ENCODE measurements at places on chromosomes 6 and 20. TPM values are rescaled to one million over a fixed set of nuclear protein-coding genes. Genes with fewer than 3 reads are reported as not detected.

DNA sequence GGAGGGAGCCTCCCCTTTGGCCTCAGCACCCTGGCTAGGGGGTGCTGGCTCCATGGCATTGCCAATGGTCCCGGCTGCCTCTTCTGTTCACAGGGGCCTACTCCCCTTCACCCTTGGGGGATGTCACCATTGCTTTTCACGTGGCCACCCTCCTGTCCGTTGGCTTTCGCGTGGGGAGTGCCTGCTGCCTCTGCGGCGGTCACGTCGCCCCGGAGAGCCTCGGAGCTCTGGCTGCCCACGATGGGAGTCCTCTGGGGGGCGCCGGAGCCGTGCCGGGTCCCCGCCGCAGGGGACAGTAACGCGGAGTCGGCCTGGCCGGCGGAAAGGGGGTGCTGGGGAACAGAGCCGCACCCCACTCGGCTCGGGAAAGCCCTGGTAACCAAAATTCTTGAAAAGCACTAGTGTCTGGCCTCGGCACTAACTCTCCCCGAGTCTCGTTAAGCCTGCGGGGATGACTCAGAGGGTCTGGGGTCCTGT is 661 bp upstream of the HEBP2 start:
- DNase-seq: peak; percentile 71

- no peak for DNase-seq
Measured at GRCh38 chr6:113004470-113005270, 657.5 kb downstream of the RFPL4B start.

DNA sequence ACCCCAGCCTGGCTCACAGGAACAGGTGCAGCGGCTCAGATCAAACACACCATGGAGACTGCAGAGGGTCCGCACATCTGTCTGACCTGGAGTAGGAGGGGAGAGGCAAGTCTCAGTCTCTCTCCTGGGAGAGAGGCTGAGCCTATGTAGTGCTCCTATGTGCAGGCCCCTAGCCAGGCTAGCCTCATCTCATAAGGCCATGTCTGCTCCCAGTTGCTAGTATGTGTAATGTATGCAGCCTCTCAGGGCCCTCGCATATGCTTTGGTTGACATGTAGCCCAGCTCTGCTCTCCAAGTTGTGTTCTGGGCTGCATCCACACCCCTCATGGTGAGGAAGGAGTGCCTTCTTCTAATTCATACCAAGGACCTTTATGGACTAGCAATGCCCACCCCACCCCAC is 11.8 kb downstream of the TNXB start:
- DNase-seq: no peak

- DNase-seq: no peak
Measured at GRCh38 chr20:25389401-25389857, 1.2 kb downstream of the ABHD12 start.

DNA sequence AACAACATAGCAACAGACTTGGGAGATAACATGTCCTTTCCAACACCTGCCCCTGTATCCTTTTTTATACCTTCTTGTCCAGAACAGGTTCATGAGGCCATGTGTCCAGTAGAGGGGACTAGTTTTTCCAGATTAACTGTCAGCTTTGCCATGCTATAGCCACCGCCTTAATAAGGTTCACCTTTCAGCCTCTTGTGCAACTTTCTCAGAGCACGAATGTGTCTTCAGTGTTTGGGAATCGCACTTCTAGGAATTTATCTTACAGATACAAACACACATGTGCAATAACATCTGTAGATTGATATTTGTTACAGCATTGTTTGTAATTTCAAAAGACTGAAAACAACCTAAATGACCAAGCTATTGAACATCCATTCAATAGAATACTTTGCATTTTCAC is 21.4 kb downstream of the NCR2 start:
- DNase-seq: no peak

DNA sequence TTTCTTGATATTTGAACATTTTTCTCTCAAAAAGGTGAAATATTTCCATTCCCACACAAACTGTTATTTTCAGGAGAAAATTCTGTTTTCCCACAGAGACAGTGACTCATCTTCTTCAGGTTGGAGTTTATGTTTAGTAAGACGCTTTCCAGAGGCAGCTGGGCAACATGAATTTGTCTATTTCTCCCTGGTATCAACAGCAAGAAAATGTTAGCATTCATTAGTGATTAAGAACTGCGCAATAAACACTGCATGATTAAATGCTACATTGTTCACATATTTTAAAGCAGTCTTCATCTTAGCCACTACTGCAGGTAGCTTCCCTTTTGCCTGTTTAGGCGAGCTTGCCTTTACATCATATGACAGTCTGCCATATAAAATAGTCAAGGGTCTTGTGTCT is 295.7 kb downstream of the C6orf118 start:
- no peak for DNase-seq

DNA sequence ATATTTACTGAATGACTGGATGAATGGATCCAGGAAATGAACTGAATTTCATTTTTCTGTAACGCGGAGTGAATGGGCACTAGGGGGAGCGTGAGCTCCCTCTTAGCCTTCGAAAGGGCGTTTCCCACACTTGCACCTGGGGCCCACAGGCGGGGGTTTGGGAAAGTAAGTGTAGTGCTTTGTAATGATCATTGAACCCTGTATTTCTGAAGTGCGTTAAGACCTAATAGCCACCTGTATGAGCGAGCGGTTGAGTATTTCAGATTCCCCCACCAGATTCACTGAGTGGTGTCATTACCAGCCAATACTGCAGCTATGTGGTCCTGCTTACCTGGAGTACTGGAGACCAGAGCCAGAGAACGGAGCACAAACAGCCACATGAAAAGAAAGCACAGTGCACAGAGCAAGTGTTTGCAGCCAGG is 10.5 kb downstream of the SYTL3 start:
- DNase-seq: no peak

DNA sequence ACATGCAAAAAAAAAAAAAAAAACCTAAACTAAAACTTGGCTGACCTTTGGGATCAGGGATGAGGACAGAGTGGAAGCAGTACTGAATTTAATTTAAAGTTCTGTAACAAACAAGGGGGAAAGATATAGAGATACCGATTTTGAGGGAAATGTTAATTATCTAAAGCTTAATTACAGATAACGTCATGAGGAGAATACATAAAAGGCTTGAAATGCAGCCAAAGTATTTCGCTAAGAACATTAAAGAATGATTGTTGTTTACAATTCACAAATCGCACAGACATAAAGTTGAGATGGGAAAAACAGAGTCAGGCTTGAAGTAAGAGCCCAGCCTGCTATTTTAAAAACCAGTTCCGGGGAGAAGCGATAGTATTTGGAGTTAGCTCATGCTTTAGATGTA is 208.0 kb upstream of the SASH1 start:
- no peak for DNase-seq

DNA sequence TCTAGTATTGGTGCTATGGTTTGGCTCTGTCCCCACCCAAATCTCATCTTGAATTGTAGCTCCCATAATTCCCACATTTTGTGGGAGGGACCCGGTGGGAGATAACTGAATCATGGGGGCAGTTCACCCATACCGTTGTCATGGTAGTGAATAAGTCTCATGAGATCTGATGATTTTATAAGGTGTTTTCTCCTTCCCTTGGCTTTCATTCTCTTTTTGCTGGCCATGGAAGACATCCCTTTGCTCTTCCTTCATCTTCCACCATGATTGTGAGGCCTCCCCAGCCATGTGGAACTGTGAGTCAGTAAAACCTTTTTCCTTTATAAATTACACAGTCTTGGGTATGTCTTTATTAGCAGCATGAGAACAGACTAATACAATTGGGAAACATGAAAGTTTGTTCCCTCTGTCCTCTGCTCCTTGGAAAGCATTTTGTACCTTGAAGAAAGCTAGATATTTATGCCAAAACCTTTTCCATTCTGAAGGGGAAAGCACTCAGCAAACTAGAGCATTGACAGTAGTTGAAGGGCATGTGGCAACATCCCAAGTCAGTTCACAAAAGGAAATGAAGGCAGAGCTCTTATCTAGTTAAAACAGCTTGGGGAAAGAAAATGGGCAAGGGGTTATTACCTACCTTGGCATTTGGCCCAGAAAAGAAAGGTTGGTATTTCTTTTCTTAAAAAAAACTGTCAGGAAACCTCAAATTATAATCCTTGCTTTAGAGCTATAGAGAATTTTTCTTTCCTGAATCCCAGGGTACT is 10.7 kb upstream of the TNFAIP3 start:
- no peak for DNase-seq

DNA sequence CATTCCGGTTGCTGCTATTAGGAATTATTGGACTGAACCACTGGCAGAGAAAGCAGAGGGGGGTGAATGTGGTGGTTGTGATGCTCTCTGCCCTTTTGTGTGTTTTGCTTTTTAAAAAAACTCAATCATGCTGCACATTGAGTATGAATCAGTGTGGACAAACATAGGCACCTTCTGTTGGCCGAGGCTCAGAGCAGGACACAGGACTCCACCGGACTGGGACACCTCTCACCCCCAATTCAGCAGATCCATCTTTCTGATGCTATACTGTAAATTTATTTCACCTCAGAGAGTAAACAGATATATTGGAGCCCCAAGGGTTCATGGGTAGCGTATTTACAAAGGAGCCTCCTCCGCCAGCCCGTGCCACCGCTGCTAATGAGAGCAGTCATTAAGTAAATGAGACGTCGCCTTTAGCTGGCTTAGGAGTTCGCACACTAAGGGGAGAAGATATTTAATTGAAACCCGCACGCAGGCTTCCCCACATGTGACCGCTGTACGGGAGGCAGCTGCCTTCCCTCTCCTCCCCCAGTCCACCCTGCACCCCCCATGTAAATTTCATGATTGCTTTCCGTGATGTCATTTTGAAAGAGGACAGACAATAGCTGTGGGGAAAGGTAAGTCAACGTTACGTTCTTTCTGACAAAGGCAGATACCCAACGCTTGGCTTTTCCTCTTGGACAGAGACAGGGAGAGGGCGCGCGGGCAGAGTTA is at the start of gene MYT1:
MYT1 (plus strand) TSS at position 330 of the 714 bp plus-strand sequence. CDS start 34,410 bp downstream, outside the sequence.
- peak; percentile 18 for DNase-seq

DNA sequence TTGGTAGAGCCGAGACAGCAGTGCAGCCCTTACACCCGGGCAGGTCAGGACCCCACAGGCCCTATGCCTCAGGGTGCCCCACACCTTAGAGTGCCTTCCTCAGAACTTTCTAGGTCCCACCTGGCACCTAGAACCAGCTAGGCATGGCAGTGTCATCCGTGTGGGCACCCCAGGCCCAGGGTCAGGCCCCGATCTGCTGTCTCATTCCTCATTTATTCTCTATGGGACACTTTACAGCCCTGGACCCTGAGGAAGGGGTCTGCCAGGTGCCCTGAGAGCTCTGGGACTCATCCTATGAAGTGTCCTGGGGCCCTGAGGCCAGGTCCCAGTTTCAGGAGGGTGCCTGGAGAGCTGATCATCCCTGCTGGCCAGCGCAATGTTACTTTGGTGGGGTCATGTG is 8.1 kb upstream of the BPI start:
- DNase-seq: no peak

DNA sequence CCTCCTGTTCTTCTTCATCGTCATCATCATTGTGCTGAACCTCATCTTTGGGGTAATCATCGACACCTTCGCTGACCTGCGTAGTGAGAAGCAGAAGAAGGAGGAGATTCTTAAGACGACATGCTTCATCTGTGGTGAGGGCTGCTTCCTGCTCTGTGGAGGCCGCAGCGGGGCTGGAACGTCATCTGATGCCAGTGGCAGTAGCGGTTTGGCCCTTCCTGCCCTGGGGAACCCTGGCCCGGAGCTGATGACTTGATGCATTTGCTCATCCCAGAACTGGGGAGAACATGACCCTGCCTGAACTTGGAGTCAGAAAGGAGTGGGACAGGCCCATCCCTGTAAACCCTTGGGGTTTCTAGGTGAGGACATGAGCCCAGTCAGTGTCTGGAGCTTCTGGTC is 18.7 kb downstream of the UQCC2 start:
- DNase-seq: peak; percentile 64

- DNase-seq: no peak
Measured at GRCh38 chr6:158969148-158969547, 30.9 kb downstream of the RSPH3 start.

GRCh38 chr20:40949346-40949745 is 79.3 kb upstream of the TOP1 start:
- DNase-seq: no peak

DNA sequence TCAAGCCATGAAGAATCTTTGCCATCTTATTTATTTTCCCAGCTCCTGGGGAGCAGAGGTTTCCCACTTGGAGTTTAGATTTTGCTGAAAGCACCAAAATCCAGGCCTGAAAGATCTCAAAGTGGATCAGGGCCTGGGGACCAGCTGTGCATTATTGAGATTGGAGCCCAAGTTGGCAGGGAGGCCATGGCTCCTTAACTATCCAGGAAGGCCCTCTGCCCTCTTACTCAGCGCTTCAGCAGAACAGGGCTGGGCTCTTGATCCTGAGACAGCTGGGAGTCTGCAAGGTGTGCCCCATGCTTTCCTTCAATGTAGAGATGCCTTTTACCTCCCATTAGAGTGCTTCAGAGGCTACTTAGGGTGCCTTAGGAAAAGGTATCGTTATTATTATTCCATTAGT is 24.6 kb downstream of the FOXO3 start:
- DNase-seq: no peak

- DNase-seq: peak; percentile 19
Measured at GRCh38 chr20:61900011-61900944, 165.4 kb downstream of the TAF4 start.

GRCh38 chr20:45905505-45906079 is 6.4 kb downstream of the PLTP start:
- no peak for DNase-seq

- no peak for DNase-seq
Measured at GRCh38 chr6:147087641-147088040, 116.6 kb upstream of the STXBP5 start.

DNA sequence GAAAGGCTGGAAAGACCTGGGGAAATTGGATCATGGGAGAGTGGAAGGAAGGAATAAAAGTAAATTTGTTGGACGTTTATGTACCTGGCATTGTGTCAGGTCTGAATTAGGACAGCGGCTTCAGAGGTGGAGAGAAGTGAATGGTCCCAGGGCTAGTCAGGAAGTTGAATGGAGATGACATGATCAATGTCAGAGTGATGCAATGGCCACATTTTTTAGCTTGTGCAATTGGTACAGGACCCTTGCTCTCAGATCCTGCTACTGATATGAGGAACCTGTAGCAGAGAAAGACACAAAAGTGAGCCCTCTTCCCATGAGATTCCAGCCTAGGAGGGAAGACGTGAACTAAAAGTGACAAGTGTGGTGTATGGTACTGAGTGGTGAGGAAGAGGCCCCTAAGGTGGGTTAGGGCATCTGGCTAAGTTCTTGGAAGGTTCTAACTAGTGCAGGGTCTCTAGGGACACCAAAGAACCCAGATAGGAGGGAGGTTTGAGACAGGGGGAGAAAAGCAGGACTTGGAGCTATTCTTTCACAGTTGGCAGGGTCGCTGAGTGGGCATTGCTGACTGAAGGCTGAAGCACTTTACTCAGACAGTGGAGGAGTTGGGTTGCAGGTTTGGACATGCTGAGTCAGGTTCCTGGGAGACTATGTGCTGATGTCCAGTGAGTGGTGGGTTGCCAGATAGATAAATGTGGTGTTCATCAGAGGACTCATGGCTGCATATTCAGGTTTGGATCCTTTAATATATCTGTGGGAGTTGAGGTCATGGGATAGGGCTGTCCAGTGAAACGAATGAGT is 266.1 kb upstream of the RNF24 start:
- DNase-seq: no peak

RHAG gene
- total RNA-seq: 0.62 TPM

PRICKLE4 gene
- 3.8 TPM for total RNA-seq

NR2E1 gene
- total RNA-seq: not detected

TREM2 gene
- total RNA-seq: 0.59 TPM

TUBB2B gene
- total RNA-seq: 1.0 TPM

LAMP5 gene
- total RNA-seq: not detected

TRMT11 gene
- 8.3 TPM for total RNA-seq

EXOC2 gene
- total RNA-seq: 12.7 TPM

EMILIN3 gene
- total RNA-seq: 4.3 TPM

TGM3 gene
- total RNA-seq: not detected

GRM1 gene
- total RNA-seq: 1.3 TPM

NXT1 gene
- total RNA-seq: 6.0 TPM

LINC00237 gene
- total RNA-seq: not detected

ALDH5A1 gene
- total RNA-seq: 31.2 TPM

MYBL2 gene
- 0.84 TPM for total RNA-seq

REM1 gene
- 2.0 TPM for total RNA-seq
